Cardiac atrium fibroblast (primary cell): ENCODE measurements at places on chromosomes 3 and 15. TPM values are rescaled to one million over a fixed set of nuclear protein-coding genes. Genes with fewer than 3 reads are reported as not detected.

SH2D7 gene
- total RNA-seq: not detected in 2 replicates

RLBP1 gene
- not detected in 2 replicates for total RNA-seq

LDHAL6B gene
- total RNA-seq: not detected in 2 replicates

FAM81A gene
- 0.97 TPM in 1 of 2 replicates, not detected in the other for total RNA-seq

IQCF5 gene
- not detected in 2 replicates for total RNA-seq

SEMA3G gene
- total RNA-seq: under 0.01 and 0.49 TPM in 2 replicates

CD200 gene
- total RNA-seq: 22.0 and 42.0 TPM in 2 replicates

TRIM69 gene
- 3.4 and 7.5 TPM in 2 replicates for total RNA-seq

CYP1A1 gene
- total RNA-seq: 2.1 and 2.5 TPM in 2 replicates

TRPM1 gene
- total RNA-seq: not detected in 2 replicates

COL6A5 gene
- not detected in 2 replicates for total RNA-seq

IL16 gene
- total RNA-seq: 1.1 and 2.2 TPM in 2 replicates

P2RY1 gene
- total RNA-seq: 3.6 TPM in 2 replicates

ANKRD63 gene
- total RNA-seq: not detected in 2 replicates

ISLR2 gene
- total RNA-seq: 0.16 TPM in 1 of 2 replicates, not detected in the other

CCDC39 gene
- total RNA-seq: not detected in 2 replicates

ABHD6 gene
- 5.5 and 6.1 TPM in 2 replicates for total RNA-seq

SMCO1 gene
- total RNA-seq: not detected in 2 replicates

TGM5 gene
- total RNA-seq: not detected in 2 replicates

TRIM42 gene
- not detected in 2 replicates for total RNA-seq

ITPKA gene
- total RNA-seq: 0.49 TPM in 1 of 2 replicates, not detected in the other

FOXB1 gene
- total RNA-seq: not detected in 2 replicates

AMT gene
- total RNA-seq: 1.1 and 2.5 TPM in 2 replicates

CCR9 gene
- not detected in 2 replicates for total RNA-seq

GABRG3 gene
- total RNA-seq: not detected in 2 replicates

COLQ gene
- 0.36 and 1.3 TPM in 2 replicates for total RNA-seq

SEC62 gene
- 20.2 and 28.7 TPM in 2 replicates for total RNA-seq

ASB14 gene
- not detected in 2 replicates for total RNA-seq
